NCI-H1694 (cell line): ENCODE measurements at places on chromosomes 2 and 18.

GRCh38 chr2:43842866-43843226 is 4.1 kb downstream of the ABCG8 start:
- no peak for DNase-seq

DNA sequence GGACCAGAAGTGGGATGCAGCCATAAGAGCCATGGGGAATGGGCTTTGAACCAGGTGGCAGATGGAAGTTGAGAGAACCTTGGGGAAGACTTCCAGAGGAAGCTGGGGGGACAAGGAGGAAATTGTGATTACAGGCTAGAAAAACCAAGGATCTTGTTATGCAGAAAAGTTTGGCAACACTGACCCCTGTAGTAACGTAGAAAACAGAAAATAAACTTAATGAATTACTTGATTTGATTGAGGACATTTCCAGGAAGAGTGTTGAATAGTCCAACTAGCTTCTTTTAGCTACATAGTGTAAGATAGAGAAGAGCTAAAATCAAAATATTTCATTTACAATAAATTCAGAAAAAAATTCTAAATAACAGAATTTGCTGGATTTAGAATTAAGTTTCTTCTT is 91.9 kb upstream of the GPC1 start:
- DNase-seq = no peak

GRCh38 chr2:59850554-59850953 is 702.9 kb downstream of the BCL11A start:
- DNase-seq = no peak

- no peak for DNase-seq
These were observed 175.3 kb downstream of the RAB3GAP1 start for GRCh38 chr2:135227386-135227785.

- DNase-seq = no peak
These were observed 25.8 kb downstream of the BIN1 start for GRCh38 chr2:127080938-127081755.

DNA sequence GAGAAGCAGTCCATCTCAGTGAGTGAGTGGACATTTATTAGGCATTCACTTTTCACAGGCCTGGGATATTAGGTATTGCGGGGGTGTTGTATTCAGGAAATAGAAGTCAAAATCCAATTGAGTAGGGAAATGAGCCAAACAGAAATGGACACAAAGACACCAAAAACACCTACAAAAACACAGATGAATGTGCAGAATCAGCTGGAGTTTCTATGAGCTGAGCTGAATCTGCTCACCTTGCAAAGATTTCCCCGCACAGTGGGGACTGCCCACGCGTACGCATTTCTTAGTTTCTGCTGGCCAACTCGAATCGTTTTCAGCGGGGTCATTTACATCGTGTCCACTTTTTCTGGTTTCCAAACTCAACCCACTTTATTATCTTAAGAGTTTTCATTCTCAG is 160.0 kb downstream of the BCL2 start:
- no peak for DNase-seq

- DNase-seq = no peak
These were observed 40.1 kb upstream of the CCDC88A start for GRCh38 chr2:55459714-55460274.

DNA sequence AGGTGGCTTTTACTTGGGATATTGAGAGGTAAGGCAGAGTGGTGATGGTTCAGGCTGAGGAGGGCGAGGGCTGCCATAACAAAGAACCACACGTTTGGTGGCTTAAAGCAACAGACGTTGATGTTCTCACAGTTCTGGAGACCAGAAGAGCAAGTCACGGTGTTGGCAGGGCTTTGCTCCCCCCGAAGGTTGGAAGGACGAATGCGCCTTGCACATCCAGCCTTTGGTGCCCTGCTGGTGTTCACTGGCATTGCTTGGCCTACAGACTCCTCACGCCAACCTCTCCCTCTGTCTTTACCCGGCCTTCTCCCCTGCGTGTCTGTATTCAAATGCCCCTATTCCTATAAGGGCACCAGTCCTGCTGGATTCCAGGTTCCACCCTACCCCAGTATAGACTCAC is 125.4 kb downstream of the TPO start:
- DNase-seq = no peak

- DNase-seq = no peak
These were observed 116.3 kb downstream of the PLCL1 start for GRCh38 chr2:197920592-197921201.

- DNase-seq = no peak
These were observed 8.6 kb upstream of the ARMC9 start for GRCh38 chr2:231189571-231190495.

DNA sequence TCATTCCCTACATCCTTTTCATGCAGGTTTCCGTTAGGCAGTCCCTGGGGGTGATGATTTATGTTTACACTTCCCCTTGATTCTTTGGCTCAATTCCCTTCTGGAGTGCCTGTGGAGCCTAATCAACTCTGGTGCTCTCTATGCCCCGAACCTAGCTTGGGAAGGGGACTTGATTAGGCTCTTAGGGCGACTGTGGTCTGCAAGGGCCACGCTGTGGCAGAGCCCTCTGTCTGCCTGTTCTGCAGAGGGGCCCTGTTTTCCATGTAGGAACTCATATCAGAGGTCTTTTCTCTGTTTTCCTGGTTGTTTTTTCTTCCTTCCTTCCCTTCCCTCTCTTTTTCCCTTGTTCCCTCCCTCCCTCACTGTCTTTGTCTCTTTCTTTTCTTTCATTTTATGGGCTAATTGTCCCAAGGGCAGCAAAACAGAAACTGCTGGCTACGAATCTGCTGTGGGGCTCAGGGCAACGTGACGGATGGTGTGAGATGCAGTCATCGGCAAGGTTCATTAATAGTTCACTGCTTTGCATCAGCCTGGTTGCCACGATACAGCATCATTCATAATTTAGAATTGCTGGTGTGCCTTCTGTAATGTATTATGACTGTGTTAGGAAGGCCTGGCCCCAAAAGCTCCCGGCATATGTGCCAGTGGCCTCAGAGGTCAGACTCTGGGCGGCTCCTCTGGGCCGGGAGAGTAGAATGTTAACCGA is 134.5 kb downstream of the NAPG start:
- no peak for DNase-seq

GRCh38 chr18:22559414-22560274 is 141.9 kb upstream of the CTAGE1 start:
- DNase-seq = no peak

- no peak for DNase-seq
These were observed 34.7 kb upstream of the MCFD2 start for GRCh38 chr2:46950314-46950713.

DNA sequence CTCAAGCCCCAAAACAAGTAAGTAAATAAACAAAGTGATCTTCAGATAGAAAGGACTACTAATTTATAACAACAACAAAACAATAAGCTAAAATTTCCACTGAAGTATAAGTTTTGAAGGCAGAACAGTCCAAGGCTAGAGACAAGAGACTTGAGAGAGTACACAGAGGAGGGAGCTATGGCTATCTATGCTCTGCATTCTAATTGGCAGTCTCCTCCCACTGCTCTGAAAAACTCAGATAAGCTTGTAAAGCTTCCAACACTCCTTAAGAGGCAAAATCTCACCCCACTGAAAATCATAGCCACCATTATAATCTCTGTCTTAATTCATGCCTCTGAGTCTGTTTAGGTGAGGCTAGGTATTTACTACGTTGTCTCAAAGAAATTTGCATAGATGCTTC is 714.6 kb upstream of the LRATD1 start:
- no peak for DNase-seq

DNA sequence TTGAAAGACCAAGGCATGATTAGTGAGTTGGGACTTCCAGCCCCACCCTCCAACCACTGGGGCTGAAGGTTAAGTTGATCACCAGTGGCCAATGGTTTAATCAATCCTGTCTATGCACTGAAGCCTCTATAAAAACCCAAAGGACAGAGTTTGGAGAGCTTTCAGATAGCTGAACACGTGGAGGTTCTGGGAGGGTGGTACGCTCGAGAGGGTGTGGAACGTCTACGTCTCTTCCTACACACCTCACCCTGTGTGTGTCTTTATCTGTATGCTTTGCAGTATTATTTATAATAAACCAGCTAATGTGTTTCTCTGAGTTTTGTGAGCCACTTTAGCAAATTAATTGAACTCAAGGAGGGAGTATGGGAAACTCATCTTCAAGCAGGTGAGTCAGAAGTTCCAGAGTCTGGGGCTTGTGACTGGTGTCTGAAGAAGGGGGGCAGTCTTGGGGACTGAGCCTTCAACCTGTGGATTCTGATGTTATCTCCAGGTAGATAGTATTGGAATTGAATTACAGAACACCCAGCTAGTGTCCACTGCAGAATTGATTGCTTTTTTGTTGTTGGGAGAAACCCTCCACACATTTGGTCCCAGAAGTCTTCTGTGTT is 20.3 kb downstream of the ACTR3 start:
- DNase-seq = no peak

- DNase-seq = no peak
These were observed 130.1 kb downstream of the MBP start for GRCh38 chr18:77002496-77002895.

GRCh38 chr2:18510775-18511174 is 49.7 kb downstream of the RDH14 start:
- DNase-seq = no peak

- no peak for DNase-seq
These were observed 90.5 kb upstream of the DDX18 start for GRCh38 chr2:117723888-117724434.

- DNase-seq = no peak
These were observed 34.1 kb downstream of the STK17B start for GRCh38 chr2:196137271-196137670.

DNA sequence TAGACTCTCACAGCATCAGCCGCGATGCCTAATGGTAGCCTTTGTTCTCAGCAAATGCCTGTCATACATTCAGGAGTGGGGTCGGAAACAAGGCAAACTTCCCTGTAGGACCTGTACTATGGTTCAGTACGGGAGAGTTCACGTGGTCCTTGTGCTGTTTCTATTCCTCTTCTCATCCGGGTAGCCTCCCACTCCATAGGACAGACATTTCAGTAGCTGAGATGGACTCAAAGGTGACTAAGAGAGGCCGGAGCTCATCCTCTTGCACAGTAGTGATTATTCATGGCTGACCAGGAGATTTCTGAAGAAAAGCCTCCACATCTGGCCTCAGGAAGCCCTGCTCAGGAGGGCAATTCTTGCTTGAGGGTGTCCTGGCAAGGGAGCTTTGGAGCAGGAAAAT is 117.8 kb upstream of the SPRED2 start:
- DNase-seq = no peak

DNA sequence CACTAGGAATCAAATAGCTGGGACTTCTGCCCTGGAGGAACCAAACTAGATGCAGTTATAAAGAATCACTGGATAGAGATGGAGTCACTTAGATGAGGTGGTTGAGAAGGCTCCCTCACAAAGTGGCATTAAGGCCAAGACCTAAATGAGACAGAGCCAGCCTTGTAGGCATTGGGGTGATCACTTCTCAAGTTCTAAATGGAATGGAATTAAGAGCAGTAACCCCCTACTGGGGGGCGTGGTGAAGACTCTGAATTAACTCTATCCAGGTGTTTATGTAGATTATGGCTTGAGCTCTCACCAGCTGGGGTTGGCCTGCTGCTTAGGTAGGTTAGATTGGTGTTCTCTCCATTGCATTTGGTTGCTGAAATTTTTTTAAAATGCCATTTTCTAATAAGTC is 71.3 kb downstream of the TTC27 start:
- no peak for DNase-seq

GRCh38 chr2:173021939-173022371 is 53.7 kb upstream of the MAP3K20 start:
- peak; percentile 10 for DNase-seq

- no peak for DNase-seq
These were observed 738.4 kb upstream of the ID2 start for GRCh38 chr2:7943446-7943845.

DNA sequence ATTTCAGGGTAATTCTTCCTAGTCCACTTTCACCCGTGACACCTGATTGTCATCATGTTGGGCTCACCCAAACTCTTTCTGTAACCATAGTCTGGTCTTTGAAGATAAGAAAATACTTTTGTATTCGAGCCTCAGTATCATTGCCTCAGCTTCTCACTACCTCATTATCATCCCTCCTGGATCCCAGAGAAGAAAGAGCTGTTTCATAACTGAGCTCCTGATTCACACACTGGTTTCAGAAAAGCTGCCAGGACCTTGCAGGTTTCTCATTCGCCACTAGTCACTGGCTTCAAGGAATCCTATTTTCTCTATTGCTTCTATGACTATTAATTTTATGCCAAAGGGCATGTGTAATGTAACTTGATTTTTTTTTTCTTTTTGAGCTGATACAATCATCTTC is 2.9 kb upstream of the CRIM1 start:
- no peak for DNase-seq

- no peak for DNase-seq
These were observed 38.0 kb downstream of the KCNE4 start for GRCh38 chr2:223090039-223090438.

- DNase-seq = no peak
These were observed 155.1 kb upstream of the LMAN1 start for GRCh38 chr18:59514203-59514602.

GRCh38 chr18:77140439-77141109 is 8.0 kb upstream of the MBP start:
- DNase-seq = no peak

GRCh38 chr2:189527812-189528592 is 52.6 kb downstream of the SLC40A1 start:
- no peak for DNase-seq

GRCh38 chr2:207482630-207483029 is 47.1 kb upstream of the CREB1 start:
- DNase-seq = no peak

GRCh38 chr2:157876786-157877138 is 632 bp upstream of the ACVR1 start:
- no peak for DNase-seq

DNA sequence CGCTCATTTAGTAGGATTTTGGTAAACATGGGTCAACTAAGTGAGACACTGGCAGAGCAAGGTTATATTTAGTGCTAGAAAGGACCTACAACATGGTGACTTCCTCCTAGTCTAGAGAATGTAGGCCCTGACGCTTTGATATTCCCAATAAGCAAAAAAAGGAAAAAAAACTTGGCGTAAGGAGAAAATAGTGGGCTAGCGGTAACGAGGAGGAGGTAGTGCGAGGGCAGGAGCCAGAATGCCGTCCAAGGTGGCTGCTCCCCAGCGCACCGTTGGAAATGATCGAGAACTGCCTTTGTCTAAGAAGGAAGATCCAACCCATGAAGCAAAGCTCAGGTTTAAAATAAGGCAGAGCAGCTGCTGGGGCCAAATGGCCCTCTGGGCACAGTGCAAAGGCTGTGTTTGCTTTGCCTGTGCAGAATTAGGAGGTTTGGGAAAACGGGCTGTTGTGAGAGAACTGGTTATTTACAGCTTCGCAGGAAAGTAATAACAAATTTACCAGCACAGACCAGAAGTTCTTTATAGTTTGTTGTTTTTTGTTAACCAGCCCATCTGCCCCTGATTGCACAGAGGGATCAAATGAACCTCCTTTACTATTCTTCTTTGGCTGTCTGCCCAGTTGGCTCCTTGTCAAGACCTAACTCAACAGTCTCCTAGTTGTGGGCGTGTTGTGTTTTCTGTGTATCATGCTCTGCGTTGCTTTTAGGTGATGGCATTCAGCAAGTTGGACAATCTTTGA is 86.6 kb downstream of the ITGB1BP1 start:
- DNase-seq = peak; percentile 100

- DNase-seq = no peak
These were observed 32.8 kb downstream of the AOX1 start for GRCh38 chr2:200618590-200619021.

GRCh38 chr18:35971661-35972196 is 750 bp upstream of the RMP24 start:
- DNase-seq = no peak
